Stimulated activated CD4-positive, alpha-beta T cell treated with anti-CD3 and anti-CD28 coated beads, Interleukin-1b, Interleukin-23, amount 100 ng/mL, for 1 hour (primary cell): ENCODE measurements at places on chromosomes 7 and 10.

DNA sequence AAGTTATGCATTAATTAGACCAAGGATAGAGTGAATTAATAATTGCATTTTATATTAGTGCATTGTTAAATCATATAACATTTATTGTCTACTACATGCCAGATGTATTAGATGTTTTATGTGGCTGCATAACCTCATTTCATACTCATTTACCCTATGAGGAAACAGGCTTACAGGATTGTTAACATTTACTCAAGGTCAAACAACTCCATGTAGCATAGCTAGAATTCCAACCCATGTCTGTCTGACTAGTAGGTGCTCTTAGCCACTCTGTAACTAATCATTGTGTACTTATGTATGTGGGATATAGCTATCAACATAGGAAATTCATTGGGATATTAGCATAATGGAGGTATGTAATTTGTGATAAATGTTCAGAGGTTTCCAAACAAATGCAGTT, 46.3 kb downstream of the PHYHIPL start:
- no peak for DNase-seq

DNA sequence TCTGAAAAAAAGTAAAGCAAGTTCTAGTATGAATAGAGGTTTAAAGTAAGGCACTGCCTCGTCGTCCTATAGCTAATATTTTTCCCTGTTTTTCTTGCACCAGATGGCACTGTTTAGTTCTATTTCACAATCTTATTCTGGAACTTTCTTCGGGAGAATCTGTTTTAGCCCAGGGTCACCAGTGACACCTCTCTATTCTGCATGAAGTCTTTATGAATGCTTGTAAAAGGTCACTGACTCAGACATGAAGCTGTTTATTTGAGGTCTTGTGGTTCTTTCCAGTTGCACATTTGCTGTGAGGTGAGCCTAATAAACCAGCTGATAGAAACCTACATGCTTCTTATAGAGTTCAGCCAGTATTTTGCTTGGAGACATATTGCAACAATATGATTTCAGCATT, 444.3 kb downstream of the AUTS2 start:
- DNase-seq, result no peak

GRCh38 chr10:36281831-36282331, 639.8 kb upstream of the FZD8 start:
- no peak for DNase-seq

DNA sequence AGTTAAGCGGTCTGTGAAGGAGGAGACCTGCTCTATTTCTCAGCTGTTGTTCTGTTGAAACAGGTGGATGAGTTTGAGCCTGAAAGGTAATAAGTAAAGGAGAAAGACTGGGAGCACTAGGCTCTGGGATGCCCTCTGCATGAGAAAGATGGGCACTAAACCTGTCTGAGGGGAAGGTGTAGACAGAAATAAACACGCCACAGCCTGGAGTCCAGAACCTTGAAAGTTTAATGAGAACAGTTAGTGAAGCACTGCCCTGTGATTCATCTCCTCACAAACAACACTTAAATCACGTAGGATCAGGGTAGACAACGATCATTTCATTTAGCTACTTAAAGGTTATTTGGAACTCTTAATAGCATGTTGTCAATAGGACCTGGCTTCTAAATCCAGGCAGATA, 193.1 kb downstream of the PHTF2 start:
- no peak for DNase-seq

DNA sequence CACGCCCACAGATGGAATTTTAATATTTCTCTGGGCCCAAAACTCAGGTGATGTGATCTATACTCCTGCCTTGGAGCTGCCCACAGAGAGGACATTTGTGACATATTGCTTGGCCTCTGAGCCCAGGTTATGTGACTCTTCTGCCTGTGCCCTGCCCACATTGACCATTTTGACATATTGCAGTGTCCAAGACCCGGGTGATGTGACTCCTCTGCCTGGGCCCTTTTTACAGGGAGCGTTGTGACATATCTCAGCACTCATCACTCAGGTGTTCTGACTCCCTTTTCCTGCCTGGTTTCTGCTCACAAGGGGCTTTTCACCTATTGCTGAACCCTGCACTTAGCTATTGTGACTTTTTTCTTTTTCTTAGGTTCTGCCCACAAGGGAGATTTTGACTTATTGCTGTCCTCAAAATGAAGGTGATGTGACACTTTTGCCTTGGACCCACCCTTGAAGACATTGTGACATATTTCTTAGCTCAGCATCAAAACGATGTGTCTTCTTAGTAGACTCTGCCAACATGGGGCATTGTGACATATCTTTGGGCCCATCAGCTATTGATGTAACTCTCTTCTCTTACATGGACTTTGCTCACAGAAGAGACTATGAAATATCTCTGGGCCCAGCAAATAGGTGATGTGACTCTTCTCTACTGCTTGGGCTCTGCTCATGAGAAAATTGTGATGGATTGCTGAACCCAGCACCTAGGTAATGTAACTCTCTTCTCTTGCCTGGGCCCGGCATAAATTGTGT, 11.0 kb upstream of the ZNF107 start:
- no peak for DNase-seq

GRCh38 chr10:2953495-2953894, 113.9 kb upstream of the PFKP start:
- no peak for DNase-seq

DNA sequence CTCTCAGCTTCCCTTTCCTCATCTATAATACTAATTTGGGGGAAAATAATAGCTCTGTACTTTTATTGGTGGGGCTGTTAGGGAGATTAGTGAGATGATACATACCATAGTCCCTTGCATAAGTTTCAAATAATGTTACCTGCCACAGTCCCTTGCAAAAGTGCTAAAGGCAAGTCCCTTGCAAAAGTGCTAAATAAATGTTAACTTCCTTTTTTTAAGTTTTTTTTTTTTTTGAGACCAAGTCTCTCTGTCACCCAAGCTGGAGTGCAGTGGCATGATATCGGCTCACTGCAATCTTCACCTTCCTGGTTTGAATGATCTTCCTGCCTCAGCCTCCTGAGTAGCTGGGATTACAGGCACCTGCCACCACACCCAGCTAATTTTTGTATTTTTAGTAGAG, 43.4 kb upstream of the SRGN start:
- DNase-seq, result no peak

- DNase-seq, result no peak
Measured at GRCh38 chr7:7054252-7054830, 128.0 kb upstream of the C1GALT1 start.

GRCh38 chr7:128236924-128237586, 4.0 kb upstream of the LEP start:
- no peak for DNase-seq

DNA sequence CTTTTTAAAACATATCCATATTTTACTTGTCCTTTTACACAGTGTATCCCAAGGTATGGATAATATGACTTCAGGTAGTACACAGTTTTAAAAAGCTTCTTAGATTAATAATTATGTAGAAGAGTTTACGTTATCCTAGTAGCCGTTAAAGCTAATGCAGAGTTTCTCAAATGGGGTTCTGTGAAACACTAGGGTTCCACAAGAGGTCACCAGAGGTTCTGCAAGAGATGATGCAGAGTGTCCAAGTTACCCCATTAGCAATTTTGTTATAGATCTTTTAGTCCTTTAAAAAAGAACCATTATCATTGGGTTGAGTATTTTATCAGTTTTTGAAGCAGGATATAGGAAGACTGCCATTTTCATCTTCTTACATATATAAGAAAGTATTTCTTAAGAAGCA, 298.9 kb upstream of the HPS1 start:
- no peak for DNase-seq

GRCh38 chr10:109089779-109090178, 833.5 kb downstream of the XPNPEP1 start:
- DNase-seq, result no peak

DNA sequence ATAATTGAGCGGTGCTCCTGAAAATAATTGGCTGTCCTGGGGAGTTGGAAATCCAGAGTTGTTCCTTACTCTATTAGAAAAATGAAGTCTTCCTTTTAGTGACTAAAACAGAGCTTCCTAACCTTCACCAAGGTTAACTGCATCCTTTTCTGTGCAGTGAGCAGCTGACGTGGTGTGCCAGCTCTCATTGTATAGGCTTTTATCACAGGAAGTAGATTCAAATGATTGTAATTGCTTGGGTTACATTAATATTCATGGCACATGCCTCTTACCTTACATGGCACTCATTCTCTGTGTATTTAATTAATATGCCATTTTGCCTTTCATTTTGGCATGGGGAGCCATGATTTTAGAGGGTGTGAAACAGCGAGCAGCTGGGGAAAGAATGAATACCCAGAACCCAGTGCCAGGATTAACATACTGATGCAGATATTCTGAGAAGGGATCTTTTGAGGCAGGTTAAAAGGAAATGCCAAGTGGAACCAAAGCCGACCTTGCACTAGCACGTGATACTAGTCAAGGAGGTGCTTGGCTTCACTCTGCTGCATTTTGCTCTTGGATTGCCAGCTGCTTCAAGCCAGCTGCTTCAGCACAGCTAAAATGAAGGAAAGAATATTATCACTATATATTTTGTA, 115.3 kb downstream of the ST7 start:
- no peak for DNase-seq

DNA sequence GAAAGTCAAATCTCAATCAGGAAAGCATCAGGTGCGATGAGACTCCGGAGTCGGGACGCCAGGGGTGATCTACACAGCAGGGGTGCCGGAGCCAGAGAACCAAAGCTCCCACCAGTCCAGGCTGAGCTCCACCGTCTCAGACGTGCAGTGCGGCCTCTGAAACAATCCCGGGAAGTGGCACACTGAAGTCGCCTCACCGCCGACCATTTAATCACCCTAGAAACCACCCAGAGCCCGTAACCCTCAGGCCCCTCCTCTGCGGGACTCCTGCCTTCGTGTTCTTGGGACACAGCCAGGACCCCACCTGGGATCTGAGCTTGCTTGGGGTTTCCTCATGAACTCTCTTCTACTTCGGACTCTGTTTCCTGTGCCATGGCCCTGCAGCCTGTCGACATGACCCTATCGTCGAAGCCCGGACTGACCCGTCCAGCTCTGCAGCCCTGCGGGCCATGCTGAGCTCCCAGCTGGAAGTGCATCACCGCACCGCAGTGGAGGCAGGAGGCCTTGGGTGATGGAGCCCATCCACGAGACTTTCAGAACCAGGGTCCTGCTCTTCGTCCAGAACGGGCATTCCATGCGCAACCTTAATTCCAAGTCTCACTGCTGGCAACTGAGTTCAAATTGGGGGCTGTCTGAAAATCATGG, 266.4 kb downstream of the PTPRN2 start:
- no peak for DNase-seq

GRCh38 chr10:42783181-42783549, 570 bp downstream of the BMS1 start:
- DNase-seq, result no peak

DNA sequence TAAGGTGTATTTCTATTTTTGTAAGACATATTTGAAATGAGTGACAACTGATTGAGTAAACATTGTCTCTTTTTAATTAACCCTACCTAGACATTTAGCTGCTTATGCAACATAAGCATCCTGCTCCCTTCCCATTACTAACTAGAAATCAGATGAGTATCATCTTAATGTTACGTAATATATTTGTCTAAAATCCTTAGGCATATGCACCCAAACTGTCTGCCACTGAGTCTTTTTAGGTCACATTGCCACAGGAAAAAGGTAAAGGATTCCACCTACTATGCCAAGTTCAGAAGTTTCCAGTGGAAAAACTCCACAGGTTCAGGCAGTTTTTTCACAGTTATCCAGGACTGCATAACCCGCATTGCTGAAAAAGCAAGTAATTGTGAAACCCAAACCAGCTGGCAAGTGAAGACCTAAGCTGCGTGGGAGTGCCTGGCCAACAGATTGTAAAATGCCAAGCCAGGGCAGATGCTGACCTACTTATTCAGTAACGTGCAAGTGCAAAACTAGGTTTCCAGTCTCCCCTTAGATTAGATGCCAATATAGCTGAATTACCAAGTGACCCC, 983.7 kb downstream of the GATA3 start:
- no peak for DNase-seq

GRCh38 chr10:127576740-127577161, 27.6 kb downstream of the NPS start:
- DNase-seq, result no peak

DNA sequence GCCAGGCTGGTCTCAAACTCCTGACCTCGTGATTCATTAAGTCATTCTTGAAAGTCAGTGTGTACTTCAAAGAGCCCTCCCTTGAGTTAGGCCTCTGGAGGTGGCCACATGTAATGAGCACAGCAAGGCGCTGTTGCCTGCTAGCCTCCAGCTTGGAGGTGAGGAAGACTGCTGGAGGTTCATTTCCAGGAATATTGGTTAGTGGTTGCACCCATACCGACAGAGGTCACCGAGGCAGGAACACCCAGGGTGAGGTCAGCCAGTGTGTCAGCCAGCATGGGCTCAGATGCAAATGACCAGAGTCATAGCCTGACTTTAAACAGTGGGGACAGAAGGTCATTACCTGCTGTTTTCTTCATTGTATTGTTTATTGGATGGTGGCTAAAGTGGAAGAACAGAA, 85.0 kb downstream of the PLPP4 start:
- DNase-seq, result no peak

- DNase-seq, result no peak
Measured at GRCh38 chr10:75655791-75656451, 224.5 kb downstream of the LRMDA start.

- no peak for DNase-seq
Measured at GRCh38 chr10:87635498-87636312, 24.0 kb upstream of the PAPSS2 start.

GRCh38 chr7:109456116-109456515, 886.4 kb downstream of the DNAJB9 start:
- no peak for DNase-seq

GRCh38 chr10:132788180-132788830, 2.4 kb upstream of the NKX6-2 start:
- DNase-seq, result no peak

- DNase-seq, result no peak
Measured at GRCh38 chr10:17980846-17981565, 29.3 kb downstream of the SLC39A12 start.

DNA sequence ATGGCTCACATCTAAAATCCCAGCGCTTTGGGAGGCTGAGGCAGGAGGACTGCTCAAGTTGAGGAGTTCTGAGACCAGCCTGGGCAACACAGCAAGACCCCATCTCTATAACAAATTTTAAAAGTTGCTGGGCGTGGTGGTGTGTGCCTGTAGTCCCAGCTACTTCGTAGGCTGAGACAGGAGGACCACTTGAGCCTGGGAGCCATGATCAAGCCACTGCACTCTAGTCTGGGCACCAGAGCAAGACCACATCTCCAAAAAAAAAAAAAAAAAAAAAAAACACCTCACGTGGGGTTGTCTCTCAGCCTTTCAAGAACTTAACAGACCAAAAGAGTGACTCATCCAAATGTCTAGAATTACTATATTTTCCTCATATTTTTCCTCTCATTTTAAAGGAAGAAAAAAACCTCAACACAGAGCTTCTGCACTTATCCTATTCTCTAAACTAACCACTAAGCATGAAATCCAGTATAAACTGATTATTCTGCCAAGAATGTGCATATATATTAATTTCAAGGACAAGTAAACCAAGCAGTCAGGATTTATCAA, 46.3 kb downstream of the CUL2 start:
- DNase-seq, result no peak

GRCh38 chr10:132449811-132450181, 52.8 kb downstream of the PWWP2B start:
- no peak for DNase-seq

GRCh38 chr10:22479419-22479818, 134.1 kb downstream of the SPAG6 start:
- DNase-seq, result no peak
